Suppressor macrophage treated with lipopolysaccharide for 1 hour (primary cell): ENCODE measurements at places on chromosomes 5 and 9.

DNA sequence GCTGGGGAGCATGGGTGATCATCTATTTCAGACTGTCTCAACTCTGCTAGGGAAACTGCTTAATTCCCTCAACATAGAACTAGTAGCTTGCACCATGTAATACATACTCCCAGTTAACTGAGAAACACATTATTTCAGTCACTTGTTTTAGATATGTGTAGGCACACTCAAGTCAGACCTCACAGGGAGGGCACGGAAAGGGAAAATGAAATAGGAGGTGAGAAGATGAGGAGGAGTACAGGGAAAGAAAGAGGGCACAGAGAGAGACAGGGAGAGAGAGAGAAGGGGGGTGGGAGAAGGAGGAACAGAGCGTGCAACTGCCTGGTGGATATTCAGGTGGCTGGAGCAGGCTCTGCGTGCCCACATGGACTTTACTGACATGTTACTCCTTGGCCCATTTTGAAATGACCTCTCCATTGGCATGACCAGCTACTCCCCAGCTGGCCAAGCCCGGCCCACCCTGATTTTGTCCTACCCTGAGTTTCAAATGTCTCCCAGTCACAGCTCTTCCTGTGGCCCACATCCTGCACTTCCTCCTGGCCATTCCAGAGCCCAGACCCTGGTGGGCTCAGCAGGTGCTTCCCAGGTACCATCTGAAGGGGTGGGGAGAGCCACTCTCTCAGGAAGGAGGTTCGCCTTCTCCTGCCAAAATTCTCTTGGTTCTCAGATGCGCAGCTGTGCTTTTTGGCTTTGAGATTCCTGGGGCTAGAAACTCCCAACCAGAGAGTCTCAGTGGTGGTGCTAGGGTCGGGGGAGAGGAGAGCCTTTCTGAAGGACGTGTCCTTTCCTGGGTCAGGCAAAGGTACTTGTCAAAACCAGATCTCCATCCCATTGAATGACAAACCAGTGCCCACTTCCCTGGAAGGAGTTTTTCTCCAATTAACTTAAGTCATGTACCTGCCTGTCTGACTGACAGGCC is 229.4 kb downstream of the FSTL4 start:
- no peak for DNase-seq

DNA sequence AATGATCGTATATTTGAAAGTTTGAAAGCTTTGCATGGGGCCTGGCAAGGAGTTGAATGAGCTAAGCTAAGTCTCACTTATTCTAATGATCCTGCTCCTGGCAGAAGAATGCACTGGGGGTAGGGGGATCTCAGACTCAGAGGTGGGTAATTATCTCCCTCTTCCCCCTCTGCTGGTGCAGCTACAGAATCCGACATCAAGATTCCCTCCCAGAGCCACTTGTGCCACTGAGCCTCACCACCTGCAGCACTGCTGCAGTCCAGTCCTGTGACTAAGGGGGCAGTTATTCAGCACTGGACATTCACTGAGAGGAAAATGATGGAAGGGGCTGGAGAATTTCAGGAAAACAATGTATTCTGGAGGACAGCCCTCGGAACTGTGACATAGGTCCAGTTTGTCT is 205.8 kb downstream of the DEPDC1B start:
- no peak for DNase-seq

DNA sequence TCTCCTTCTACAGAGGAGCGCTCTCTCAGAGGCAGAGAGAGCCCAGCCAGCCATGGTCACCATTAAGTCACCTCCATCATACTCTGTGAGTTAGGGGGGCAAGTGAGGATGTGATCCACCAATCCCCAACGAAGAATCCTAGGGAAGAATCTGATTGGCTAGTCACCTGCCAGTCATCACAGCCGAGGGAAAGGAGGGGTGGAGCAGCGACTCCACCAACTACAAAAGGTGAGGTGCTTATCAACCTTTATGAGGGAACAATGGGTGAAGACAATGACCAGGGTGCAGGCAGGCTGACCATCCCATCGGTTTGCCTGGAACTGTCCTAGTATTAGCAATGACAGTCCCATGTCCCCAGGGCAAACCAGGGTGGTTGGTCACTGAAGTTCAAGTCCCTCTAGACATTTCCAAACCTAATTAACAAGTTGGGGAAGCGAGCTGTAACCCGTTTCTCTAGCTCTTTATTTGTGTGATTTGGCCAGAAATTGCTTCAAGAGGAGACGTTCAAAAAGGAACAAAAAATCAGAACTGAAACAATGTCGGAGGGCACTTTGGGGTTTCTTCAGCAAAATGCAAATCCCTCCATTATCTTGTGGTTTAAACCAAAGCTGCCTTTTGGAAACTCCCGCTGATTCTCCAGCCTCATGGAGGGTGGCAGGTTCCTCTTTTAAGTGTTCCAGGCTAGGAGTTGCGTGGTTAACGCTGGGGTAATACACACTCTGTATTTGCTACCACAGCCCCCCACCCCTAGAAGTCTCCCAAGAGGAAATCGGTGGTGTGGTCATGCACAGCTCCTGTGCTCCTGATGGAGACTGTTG is 18.8 kb upstream of the FCN1 start:
- peak; percentile 97 for DNase-seq

DNA sequence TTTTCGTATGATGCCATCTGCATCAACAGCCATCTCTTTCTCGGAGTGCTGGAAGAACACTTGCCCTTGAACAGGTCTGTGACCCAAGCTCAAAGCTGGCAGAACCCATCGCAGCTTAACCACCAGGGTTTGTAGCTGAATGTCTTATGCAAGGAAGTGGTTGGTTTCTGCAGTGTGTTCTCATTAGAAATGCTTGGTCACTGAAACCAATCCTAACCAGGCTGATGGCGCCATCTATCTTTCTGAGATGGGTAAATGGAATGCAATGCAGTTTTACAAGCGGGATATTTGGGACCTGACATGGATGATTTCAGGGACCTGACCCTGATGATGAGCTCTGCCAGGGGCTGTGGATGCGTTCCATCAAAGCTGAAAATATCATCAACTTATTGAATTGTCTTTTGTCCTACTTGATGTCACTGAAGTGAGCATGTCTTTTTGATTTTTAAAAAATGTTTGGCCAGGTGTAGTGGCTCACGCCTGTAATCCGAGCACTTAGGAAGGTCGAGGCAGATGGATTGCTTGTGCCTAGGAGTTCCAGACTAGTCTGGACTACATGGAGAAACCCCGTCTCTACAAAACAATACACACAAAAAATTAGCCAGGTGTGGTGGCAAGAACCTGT is 28.7 kb downstream of the DMRT3 start:
- peak; percentile 70 for DNase-seq

DNA sequence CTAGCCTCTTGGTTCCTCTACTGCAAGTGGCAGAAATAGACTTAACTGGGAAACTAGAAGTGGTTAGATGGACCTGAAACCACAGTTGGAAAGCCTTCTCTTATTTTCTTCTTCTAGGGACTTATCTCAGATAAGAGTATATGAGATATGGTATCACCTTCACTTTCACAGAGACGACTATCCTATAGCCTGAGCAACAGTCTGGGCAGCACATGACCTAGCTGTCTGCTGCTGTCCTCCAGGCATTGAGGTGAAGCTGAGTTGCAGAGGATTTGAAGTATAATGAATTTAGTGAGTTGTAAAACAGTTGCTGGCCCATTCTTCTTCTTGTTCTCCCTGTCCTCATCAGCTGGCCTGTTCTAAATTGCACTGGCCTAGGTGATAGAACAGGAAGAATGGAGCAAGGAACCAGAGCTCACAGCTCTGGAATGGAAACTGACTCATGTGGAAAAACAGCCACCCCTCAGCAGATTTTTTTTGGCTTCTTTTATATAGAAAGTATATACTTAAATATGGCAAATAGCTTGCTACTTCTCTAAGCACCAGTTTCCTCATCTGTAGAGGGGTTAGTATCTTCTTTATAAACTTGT is 27.8 kb downstream of the RECK start:
- DNase-seq, result no peak

GRCh38 chr5:42905827-42906226 is 94.1 kb upstream of the SELENOP start:
- DNase-seq, result no peak

DNA sequence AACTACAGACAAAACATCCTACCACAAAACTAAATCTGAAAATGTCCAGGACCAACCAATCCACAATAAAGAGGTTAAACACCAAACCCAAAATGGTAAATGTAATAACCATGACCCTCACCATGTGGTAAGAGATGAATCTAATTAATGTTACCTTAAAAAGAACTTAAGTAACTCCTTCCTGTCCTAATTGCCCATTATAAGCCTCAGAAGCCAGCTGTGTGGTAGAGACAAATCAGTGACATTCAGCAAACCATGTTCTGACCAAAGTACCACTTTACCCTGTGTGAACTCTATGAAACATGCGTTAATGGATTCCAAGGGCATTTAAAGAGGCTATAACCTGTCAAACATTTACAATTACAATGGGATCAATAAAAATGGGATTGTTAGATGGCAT is 25.0 kb downstream of the LPAR1 start:
- no peak for DNase-seq

DNA sequence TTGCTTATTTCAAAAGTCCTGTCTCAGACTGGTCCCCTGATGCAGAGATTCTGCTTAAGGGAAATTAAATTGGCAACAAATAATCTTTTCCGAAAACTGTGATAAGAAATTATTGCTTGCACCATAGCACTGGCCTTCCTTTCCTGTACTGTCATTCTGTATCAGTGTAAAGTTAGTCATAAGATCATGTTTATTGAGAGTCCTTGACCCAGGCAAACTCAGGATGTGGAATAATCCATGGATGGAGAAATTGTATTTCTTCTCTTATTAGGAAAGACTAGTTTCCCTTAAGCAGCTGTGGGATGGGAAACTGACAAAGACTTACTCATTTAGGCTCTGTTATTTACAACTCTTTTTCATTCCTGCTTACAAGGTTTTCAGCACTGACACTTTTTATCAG is 83.0 kb upstream of the RANBP6 start:
- no peak for DNase-seq
